CD4-positive, alpha-beta T cell treated with Interleukin-17A for 4 hours (primary cell): ENCODE measurements at places on chromosomes 7 and 10.

DNA sequence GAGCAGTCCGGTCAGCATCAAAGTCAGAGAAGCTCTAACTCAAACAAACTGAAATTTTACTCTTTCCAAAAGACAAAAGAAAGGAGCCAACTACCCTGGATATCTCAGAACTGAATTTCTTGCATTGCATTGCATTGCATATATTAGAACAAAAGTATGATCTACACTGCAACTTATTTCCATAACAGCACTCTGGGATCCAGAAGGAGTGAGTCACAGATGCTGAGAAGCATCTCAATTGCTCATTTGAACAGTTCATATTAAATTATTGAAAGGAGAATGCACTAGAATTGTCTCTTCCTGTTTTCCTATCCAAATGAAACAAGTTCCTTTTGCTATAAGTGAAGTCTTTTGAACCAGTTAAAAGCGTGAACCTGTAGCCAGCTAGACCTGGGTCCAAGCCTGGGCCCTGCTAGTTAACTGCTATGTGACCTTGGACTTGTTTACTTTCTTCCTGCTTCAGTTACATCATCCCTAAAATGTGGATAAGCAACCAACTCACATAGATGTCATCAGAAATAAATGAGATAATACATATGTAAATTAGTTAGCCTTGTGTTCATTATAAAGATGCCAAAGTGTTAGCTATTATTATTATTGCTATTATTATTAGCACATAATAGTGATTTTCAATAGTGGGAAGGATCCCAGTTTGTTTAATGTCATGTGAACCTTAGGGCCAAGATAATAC is 184.1 kb downstream of the CREB5 start:
- DNase-seq = no peak

DNA sequence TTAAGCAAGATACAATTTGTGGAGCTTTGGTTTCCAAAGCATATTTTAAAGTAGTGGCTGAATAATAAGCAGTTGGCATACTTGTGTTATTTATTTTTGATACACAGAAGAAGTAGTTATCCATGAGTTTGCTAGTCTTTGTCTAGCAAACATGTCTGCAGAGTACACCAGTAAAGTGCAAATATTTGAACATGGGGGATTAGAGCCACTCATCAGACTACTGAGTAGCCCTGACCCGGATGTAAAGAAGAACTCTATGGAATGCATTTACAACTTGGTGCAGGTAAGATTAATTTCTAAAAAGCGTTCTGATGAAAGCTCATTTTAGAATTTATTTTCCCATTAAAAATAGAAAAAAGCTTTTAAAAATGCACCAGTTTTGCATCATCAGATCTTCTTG is 31.4 kb downstream of the ARMC3 start:
- no peak for DNase-seq

DNA sequence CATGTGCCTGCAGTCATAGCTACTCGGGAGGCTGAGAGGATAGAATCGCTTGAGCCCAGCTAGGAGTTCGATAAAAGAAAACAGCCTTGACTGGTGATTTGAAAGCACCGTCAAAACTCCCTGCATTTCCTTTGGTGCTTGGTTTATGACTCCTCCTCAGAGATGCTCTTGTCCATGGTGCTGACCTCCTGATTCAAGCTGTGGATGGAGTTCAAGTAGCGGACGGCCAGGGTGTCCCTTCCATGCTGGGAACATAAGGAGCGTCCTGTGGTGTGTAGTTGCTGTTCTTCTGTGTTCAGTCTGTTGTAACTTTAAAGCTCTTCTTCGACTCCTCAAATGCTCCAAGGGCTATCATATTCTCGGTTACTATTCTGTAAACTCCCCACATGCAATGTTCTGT is 382.5 kb upstream of the KIAA1217 start:
- DNase-seq = no peak

DNA sequence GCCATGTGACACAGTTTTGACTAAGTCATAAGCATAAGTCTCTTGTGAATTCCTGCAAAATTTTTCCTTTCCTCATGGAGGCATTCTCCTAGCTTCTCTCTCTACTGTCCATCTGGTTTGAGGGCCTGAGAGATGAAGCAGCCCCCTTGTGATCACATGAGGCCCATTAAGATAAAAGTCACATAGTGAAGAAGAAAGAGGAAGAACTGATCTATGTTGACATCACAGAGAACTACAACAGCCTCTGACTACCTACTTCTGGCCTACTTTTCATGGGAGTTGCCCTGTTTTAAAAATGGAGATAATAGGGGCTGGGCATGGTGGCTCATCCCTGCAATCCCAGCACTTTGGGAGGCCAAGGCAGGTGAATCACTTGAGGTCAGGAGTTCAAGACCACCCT is 50.4 kb downstream of the TFEC start:
- DNase-seq = no peak

DNA sequence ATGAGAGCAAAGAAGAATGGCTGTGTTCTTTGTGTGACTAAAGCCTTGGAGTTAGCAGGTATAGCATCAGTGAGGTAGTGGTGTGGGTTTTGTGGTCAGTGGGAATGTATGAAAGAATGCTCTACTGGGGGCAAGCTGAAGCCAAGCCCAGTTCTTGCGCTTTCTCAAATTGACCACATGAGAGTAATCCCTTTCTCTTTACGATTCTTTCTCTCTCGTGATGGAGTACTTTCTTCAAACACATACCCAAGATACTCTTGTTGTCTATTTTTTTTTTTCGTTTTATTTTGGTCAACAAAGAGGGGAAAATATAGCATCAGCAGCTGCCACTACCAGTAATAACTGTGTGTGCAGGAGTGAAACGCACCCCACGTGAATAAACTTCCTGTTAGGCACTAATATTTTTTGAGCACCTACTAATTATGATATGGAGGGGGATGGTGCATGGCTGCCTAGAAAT is 8.4 kb upstream of the PANK1 start:
- no peak for DNase-seq

DNA sequence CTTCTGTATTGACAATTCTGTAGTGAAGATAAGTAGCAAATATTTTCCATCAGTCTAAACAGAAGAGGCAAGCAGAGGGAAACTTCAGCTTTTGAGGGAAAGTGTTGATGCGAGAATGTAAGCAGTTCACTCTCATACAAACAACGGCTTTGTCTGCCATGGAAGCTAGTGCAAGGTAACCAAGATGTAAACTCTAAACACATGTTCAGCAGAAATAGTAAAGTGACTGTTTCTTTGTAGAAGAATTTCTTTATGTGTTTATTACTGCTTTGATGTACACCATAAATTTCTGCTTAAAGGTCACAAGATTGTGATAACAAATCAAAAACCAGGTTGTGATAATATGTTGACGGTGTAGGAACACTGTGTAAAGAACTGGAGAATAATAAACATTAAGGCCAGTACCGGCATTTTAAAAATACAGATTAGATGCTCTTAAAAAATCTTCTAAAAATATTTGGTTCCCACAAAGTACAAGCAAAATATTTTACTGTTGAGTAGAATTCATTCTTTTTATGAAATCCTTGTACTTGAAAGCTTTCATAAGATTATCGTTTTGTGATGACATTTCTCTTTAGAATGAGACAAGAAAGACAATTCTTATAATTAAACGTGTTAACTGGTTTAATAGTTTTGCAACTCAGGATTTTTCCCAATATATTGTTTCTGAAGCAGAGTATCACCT is 34.2 kb downstream of the SEMA3C start:
- DNase-seq = no peak

GRCh38 chr7:55286666-55287065 is 78.5 kb upstream of the LANCL2 start:
- no peak for DNase-seq

DNA sequence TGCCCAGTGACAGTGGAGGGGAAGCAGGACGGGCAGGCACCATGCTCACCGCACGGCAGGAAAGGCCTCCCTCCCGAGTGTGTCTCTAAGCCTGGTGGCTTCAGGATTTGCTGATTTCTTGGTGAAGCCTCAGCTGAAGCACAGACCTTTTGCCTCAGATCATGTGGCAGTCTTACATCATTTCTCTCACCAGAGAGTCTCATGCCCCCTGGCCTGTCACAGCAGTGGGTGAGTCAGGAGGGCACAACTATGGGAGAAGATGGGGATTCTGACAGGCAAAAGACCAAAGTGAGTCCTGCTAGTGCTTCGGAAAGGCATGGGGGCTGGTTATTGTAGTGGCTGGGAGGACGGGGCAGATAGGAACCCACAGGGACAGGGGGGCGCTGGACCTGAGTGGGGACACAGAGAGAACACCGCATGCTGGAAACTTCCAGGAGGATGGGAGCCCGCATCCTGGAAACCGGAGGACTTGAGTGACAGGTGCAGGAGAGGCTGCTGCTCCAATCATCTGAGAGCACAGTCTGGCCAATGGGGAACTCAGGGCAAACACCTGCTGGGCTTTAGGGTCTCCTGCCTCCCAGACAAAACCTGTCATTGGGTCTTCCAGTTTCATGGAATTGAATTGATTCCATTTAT is 166.8 kb downstream of the ADARB2 start:
- DNase-seq = no peak
